ENCODE measurements at places on chromosomes 1 and 21. TPM values are rescaled to one million over a fixed set of nuclear protein-coding genes. Genes with fewer than 3 reads are reported as not detected.

SPRR2A gene
- total RNA-seq, result not detected

ACKR1 gene
- 0.32 TPM for total RNA-seq

NR5A2 gene
- 14.3 TPM for total RNA-seq

MAGI3 gene
- 10.1 TPM for total RNA-seq

NCAM2 gene
- total RNA-seq, result 0.97 TPM

PLA2G2D gene
- total RNA-seq, result not detected
